ENCODE measurements at places on chromosomes 16 and 17.

DNA sequence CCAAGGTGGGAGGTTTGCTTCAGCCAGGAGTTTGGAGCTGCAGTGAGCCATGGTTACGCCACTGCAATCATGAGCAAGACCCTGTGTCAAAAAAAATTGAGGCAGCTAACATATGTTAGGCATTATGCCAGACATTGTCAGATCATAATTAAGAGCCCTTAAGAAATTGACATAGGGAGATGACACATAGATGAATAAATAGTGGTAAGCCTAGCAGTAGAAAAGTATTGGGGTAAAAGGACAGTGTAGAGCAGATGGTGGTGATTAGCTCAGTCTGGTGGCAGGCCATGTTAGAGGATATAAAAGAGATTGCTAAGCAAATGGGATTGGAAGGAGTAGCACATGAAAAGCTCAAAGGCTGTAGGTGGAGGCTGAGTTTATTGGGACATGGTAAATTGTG lies 22.6 kb downstream of the SRCAP start:
- DNase-seq = no peak

- peak; percentile 80 for DNase-seq
Measured at GRCh38 chr17:55845385-55845784, 94.5 kb downstream of the PCTP start.

DNA sequence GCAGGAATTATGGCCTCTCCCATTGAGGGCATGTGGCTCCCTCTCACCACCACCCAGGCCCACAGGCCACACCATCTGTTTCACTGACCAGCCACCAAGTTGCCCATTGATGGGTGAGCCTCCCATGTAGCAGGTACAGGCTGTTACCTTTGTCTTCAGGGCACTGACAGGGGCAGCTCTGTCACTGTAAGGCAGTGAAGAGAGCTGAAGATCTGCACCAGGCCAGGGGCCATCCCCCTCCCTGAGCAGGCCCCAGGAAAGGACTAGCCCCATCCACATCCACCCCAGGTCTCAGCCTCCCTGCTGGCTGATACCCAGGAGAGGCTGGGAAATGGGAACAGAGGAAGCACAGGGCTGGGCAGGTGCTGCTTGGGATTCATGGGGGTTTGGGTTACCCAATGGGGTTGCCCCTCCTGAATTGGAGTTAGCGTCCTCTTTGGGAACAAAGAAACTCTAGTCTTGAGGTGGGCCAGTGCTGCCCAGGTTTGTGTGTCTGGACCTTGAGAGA lies 1691.4 kb downstream of the TP53TG3F start:
- no peak for DNase-seq

GRCh38 chr17:19955099-19955498 lies 22.5 kb downstream of the AKAP10 start:
- no peak for DNase-seq

DNA sequence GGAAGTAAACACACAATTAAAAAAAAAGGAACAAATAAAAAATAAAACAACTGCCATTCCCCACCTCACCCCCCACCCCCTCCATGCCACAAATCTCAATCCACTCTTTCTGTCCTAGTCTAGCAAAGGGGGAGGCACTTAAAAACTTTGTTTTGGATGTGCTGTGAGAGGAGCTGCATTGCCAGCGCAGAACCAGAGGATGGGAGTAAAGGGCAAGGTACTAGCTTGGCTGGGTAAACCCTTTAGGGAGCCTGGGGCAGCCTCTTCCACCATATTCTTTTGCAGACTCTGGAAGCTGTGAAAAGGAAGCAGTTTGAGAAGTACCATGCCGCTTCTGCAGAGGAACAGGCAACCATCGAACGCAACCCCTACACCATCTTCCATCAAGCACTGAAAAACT lies 1.4 kb downstream of the MRPS7 start:
- DNase-seq = no peak

- DNase-seq = peak; percentile 96
Measured at GRCh38 chr16:81650982-81651562, 128.0 kb upstream of the PLCG2 start.

Data from right hindlimb (tissue), 1 donor.